Non-pigmented ciliary epithelial cell (primary cell): ENCODE measurements at places on chromosomes 5 and 9.

- no peak for DNase-seq
These were observed 20.5 kb downstream of the ADRB2 start for GRCh38 chr5:148846930-148847329.

DNA sequence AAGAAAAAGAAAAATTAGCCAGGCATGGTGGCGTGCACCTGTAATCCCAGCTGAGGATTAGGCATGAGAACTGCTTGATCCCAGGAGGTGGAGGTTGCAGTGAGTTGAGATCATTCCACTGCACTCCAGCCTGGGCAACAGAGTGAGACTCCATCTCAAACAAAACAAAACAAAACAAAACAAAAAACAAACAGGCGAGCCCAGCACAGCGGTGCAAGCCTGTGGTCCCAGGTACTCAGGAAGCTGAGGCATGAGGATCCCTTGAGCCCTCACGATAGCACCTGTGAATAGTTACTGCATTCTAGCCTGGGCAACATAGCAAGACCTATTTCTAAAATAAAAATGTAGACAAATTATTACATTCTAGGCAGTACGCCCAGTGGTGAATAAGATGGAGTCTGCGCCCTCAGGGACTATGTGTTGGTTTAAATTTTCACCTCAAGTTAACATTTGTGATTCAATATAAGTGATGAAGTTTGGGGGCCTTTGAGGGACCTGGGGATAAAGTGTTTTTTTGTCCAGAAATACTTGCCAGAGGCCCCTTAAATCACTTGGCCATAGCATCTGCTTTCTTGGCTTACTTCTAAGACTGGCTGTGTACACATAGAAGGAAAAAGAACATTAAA, 3.4 kb upstream of the GAPVD1 start:
- no peak for DNase-seq

DNA sequence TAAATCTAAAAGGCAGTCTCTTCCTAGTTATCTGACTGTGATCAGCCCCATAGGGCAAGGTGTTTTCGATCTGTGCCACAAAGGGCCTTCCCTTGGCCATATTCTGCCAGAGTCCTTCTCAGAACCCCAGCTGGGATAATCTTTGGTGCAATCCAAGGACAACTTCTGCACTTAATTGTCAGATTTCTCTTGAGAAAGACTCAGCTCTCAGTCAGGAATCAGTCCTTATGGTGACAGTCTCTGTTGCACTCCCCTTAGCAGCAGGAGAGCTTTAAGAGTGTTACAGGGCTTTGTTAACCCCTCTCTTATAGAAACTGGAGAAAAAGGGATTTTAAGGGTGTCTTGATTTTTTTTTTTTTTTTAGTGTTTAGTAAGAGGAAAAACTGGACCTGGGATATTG, 15.4 kb upstream of the RFX3 start:
- DNase-seq: no peak

DNA sequence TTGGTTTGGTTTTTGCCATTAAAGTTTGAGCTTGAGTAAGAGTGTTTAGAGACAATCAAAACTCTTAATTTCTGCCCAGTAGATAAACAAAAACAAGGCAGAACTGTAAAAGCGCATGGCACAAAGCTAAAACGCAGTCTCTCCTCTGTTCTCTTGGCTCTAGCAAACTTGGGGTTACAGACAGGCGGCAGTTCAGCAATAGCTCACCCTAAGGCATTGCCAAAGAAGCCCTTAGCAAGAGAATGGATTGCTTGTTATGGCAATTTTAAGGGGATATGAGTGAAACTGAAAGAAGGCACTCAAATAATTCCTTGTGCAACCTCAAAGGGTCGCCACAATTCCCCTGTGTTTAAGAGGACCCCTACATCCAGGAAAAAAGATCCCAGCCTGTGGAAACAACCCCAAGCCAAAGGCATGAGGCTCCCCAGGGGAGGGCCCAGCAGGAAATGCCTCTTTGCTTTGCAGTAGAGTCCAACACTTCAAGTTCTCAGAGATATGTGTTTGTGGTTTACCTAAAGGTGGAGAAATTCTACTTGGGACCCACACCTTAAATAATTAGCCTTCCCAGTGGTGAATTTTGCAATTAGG, 317.0 kb upstream of the MPDZ start:
- no peak for DNase-seq

DNA sequence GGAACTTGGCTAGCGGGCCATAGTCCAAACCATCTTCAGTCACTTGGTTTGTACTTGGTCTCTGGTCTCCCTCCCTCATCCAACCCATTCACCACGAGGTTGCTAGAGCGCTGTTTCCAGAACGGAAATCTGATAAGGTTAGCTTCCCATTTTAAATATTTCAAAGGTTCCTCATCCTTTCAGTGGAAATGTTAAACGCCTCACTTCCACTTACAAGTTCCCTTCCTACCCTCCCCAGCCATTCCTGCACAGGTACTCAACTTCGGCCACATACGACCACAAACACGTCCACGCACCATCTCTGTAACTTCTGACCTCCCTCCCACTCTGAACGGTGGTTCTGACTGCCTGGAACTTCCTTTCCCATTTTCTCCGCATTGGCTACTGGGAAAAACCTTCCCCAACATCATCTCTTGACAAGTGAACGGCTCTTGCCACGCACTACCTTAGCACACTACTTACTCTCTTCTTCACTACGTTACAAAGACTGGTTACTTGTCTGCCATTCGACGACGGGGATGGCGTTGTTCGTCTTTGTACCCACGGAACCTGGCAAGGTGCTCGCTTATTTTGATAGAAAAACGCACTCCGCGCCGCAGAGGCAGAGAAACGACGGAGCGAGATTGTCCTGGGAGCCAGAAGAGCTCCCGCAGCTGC, 629 bp downstream of the CCNH start:
- DNase-seq: no peak

GRCh38 chr9:131019388-131020239, 10.6 kb downstream of the LAMC3 start:
- no peak for DNase-seq

DNA sequence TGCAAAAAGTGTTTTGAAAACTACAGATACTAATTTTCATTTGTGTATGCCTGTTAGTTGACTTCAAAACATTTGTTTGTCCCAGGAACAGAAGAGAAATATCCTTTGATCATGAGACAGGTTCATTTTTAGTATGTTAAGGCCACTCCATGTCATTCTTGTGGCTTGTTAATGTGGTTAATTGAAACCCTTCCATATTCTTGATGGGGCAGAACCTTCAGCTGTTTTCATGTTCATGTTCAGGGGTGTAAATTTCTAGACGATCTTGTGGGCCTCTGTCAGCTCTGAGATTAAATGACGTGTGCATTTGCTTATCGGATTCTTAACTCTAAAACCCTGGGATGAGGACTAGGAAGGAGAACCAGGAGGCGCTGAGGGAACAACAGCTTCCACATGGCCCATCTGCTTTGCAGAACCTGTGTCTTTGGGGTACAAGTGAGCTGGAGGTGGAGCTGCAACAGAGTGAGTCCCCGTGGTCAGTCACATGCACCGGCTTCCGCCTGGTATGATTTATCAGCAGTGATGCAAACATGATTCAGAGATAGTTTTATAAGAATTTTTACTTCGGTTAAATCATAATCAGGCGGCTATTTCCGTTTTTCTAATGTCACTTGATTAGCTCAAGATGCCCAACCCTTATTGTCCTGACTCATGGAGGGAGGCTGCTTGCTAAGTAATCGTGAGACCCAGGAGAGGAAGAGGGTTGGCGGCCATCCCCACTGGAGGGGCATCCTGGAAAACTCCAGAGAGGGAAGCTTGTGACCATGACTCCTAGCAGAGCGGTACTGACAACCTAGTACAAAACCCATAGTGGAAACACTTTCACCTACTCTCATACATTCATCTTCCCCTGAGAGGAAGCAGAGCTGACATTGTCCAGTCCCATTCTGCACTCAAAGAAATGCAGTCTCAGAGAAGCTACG, 138.4 kb downstream of the C9orf152 start:
- peak; percentile 85 for DNase-seq

- no peak for DNase-seq
These were observed 50.3 kb downstream of the FER start for GRCh38 chr5:108797986-108798385.

DNA sequence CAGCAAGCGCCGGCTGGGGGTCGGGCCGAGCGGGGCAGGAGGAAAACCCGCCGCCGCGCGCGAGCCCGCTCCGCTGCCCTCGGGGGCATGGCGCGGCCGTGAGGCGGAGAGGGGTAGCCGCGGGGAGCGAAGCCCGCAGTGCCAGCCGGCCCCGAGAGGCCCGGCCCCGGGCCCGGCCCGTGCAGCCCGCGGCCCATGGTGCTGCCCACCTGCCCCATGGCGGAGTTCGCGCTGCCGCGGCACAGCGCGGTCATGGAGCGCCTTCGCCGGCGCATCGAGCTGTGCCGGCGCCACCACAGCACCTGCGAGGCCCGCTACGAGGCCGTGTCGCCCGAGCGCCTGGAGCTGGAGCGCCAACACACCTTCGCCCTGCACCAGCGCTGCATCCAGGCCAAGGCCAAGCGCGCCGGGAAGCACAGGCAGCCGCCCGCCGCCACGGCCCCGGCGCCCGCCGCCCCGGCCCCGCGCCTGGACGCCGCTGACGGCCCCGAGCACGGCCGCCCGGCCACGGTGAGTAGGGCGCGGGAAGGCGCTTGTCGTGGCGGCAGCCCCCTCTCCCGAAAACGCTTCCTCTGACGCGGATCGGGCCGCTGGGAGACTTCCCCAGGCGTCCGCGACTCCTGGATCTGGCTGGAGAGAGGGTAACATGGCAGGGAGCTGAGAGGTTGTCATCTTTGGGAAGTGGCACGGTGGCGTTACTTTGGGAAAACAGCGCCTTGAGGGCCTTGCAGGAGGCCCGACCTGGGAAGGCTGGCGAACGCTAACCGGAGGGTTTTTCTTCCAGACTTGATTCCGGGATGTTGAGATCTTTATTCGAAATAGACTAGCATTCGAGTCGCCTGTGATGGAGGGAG, 523 bp downstream of the MAML1 start:
- DNase-seq: no peak
